ENCODE measurements at places on chromosomes 6 and 20.

- DNase-seq, result no peak
Measured at GRCh38 chr6:143271024-143271423, 179.5 kb downstream of the ADAT2 start.

GRCh38 chr6:35948725-35949124 is 27.8 kb upstream of the SRPK1 start:
- no peak for DNase-seq

DNA sequence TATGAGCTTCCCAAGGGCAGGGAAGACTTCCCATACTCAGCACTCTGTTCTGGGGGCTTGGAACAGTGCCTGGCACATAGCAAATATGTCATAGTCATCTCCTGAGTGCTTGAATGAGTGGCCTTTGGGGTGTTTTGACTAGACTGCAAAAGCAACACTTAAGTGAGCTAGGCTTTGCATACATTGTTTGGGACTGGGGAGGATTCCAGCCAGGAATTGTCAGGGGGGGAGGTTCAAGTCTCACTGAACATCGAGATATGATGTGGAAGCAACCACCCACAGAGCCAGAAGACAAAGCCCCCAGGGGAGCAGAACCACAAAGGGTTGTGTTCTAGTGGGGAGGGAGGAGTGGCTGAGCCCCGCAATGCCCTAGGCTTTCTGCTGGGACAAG is 98.4 kb downstream of the SYCP2 start:
- DNase-seq, result no peak

- DNase-seq, result no peak
Measured at GRCh38 chr6:63436356-63436755, 116.6 kb upstream of the LGSN start.

- no peak for DNase-seq
Measured at GRCh38 chr20:10672624-10673127, 1.1 kb downstream of the JAG1 start.

DNA sequence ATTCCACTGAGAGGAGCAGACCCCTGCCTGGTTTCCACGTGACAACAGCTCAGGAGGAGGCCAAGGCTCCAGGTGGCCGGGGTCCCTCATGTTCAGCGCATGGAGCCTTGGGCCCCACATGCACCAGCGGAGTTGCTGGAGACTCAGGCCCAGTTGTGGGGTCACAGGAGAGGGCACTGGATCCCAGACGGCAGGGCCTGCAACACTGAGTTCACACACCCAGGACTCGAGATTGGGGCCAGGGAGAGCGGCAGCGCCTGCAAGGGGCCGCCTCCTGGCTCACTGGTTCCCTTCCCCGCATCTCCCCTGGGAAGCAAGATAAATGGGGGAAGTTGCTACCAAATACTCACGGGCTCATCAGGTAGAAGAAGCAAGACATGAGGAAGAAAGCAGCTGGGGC is 348.1 kb downstream of the ZFAND3 start:
- no peak for DNase-seq

- no peak for DNase-seq
Measured at GRCh38 chr6:169974663-169975062, 223.2 kb downstream of the ERMARD start.

DNA sequence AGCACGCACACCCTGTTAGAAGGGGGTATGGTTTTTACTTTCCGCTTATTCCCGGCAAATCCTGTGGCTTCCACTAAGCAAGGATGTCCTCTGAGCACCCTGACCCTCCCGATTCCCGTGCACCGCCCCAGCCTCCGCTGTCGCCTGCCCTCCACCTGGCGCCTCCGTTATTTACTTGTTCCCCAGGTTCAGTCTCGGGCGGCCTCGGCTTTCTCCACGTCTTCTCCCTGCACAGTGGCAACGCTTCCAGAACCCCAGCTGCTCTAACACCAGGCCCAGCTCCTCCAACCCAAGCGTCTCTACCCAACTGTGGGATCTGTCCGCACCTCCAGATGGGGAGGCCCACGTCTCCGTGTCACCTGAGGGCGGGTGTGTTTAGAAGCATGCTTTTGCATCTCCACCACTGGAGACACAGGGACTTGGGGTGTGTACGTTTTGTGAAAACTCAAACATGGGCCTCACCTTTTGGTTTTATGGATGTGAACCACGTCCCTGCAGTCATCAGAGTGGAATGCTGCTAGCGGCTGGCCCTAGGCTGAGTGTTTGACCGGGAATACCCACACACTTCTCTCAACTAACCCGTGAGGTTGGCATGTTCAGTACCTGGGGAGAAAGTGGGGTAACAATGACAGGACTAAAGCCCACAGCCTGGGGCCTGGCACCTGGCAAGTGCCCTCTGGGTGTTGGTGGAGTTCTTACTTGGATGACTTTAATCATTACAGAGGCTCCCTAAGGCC is 79.9 kb downstream of the THBS2 start:
- DNase-seq, result no peak
